Activated CD8-positive, alpha-beta T cell treated with anti-CD3 and anti-CD28 coated beads, Interleukin-2, amount 10 ng/mL, durations not matched to agents 7 days and 5 days (primary cell): ENCODE measurements at places on chromosomes 1 and 21. TPM values are rescaled to one million over a fixed set of nuclear protein-coding genes. Genes with fewer than 3 reads are reported as not detected.

TEDDM1 gene
- not detected for total RNA-seq

SAMD11 gene
- total RNA-seq, result not detected

ATP1A2 gene
- total RNA-seq, result not detected

CYP4X1 gene
- total RNA-seq, result not detected

DNA sequence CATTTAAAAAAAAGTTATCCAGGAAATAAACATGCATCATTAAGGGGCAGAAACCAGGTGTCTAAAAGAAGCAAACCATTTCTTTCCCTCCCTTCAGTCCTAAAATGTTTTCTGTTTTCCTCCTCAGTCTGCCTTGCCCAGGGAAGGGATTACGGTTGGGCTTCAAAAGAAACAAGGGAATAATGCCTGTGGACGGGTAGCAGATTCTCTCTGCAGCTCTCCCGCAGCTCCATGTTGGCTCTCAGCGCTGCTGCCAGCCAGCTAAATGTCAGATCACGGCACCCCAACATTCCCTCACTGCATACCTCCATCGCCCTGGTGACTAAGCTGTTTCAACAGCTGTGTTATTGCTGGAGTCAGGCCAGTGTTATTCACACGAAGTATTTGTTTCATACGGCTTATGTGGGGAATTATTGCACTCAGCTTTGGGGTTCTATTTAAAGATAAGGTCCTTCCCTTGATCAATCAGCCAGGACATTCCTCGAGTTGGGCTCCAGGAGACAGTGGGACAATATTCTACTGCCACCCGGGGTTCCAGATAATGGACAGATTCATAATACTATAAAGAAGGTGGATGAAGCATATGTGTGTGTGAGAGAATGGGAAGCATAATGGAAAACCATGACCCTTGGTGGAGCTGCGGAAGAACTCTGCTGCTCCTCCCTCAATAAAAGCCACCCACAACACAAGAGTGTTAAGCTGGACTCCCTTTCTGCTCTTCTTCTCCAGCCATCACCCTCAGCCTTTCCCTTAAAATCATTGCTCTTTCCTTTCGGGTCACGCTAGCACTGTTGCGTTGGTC, 58.2 kb downstream of the WLS start:
- no peak for DNase-seq

DNA sequence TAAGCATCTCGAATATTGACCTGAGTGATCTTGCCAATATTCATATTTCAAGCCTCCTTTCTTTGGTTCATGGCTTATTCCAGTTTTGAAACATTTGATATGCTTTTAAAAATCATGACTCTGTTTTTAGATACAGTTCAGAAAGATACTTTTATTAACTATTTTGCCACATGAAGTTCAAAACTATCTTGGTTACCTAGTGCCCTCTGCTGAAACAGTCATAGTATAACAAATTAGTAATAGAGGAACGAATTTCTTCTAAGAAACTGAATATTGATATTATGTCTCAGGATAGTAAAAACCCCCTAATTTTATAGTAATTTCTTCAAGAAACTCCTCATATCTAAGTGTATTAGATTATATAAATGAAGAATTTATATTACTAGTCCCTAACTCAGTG, 52.6 kb upstream of the RC3H1 start:
- DNase-seq, result no peak

DNA sequence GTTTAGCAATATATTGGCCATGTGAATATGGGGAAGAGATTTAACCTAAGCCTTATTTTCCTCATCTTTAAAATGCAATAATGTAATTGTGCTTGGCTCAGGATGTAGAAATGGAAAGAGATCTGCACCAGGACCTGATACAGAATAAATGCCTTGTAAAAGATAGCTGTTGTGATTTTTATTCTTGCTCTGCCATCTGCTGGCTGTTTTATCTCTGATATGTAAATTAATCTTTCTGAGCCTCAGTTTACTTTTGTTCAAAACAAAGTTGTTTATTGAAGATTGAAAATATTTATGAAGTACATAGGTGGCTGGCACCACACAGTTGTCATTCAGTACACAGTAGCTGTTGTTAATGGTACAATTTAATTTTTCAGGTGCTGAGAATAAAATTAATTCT, 21.9 kb downstream of the ZYG11B start:
- no peak for DNase-seq

- no peak for DNase-seq
Observed at GRCh38 chr1:8293118-8293517, 24.8 kb upstream of the SLC45A1 start.

DNA sequence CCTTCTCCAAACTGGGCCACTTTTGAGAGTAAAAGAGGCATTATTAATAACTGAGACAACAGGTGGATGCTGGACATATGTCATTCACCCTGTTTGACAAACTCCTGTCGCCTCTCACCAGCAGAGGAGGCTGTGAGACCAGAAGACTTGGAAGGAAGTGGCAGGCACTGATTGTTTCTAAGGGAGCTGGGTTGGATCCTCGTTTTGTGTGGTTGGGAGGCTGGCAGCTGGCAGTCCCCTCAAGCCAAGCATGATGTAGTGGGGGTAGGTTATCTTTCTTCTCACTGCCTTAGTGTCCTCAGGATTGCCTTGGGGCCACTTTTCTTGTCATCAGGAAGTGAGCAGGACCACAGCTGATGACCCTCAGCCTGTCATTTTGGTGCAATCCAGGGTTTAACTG, 86.5 kb upstream of the KCNJ15 start:
- no peak for DNase-seq

- no peak for DNase-seq
Observed at GRCh38 chr1:216894494-216894893, 171.3 kb upstream of the ESRRG start.

DNA sequence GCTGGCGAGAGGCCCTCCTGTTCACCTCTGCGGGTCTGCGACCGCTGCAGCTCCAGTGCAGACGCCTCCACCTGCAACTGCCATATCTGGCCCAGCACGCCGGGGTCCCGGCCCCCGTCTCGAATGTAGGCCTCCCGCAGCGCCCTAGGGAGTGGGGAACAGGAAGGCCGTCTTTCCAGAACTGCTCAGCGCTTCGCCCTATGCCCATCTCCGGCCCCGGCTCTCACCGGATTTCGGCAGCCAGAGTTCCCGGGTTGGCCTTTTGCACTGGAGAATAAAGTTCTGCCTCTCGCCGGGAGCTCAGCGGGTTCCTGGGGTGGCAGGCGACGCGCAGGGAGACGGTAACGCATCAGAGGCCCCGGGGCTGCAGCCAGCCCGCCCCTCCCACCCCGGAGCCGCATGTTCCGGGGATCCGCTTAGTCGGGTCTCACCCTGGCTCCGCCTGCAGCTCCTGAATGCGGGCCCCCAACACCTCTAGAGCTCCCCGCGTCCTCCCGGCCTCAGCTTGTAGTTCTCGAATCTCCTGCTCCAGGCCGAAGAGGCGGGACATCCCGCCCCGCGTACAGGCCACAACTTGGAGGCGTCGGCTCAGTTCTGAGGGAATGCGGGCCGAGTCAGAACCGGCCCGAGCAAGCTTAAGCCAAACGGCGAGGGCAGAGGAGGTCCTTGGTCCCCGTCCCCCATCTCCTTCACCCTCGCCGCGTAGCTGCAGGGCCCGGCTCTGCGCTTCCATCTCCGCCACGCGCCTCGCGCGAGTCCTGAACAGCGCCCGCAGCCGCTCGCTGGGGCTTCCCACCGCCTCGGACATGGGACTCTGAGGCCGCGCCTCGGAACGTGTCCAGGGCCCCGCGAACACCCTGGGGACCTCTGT, 1.1 kb downstream of the CCDC17 start:
- no peak for DNase-seq

DNA sequence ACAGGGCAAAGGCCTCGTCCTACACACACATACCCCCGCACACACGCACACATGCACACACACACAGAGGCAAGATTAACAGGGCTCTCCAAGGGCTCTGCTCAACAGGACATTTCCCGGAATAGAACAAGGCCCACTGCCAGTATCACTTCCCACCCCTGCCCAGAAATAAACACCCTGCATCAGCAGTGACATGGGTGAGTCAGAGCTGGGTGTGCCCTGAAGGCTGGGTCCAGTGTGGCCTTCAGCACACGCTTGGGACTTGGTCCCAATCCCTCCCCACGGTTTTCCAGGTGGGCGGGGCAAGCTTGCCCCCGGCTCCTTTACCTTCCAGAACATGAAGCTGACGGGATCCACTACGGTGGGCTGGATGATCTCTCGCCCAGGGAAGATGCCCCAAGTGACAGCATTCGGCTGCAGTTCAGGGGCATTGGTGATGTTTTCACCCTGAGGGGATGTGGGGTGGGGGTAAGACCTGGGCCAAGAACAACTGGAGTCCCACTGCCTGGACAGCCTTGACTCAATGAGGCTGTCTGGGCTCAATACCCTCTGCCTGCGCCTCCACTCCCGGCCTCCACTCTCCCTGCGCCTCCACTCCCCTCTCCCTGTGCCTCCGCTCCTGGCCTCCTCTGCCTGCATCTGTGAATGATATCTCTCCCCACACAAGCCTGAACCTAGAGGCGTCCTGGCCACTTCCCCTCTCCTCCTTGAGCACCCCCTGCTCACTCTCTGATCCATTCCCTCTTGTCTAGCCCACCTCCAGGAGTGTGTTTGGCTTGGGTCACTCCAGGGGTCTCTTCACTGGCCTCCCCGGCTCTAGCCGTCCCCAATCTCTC, 14.7 kb downstream of the MTHFR start:
- no peak for DNase-seq

DNA sequence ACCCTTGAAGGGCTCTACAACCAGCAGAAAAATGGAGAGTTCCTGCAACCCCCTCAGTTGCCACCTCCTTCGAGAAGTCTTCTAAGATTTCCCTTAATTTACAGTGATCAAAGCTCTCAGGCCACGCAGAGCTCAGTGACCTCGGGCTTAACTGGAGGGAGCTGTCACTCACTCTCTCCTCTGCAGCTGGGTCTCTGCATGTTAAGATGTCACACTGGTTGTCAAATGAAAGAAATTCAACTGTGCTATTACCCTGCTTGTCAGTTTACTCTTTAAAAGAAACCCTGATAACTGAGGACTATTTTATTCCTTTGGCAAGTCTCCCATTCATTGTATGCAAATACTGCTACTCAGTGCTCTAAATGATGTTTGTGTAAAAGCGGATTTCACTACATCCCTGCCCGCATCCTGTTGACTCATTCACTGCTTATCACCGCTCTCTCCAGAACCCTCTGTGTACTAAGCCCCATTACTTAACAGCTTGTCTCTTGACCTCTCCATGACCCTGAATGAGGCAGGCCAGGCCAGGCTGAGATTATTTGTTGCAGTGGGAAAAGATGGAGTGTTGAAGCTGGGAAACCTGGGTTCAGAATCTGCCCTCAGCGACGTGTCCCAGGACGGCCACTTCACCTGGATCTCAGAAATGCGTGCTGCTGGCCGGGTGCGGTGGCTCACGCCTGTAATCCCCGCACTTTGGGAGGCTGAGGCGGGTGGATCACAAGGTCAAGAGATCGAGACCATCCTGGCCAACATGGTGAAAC, 13.7 kb downstream of the DHRS3 start:
- DNase-seq, result peak; percentile 87

DNA sequence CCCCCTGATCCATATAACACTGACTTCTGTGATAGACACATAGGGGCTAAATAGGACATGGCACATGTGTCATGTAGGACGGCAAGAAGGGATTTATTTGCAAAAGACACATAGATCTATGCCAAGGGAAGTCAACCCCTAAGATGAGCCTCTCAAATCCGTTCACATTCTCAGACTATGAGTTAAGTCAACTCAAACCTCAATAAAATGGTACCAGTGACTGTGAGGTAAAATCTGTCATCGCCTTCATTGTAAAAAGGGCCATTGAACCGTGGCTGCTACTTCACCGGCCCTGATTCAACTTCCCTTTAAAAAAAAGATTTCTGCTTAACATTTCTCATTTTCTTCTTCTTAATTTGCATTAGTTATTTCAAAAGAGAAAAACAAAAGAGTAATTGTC, 144.0 kb downstream of the ZNF281 start:
- no peak for DNase-seq

GRCh38 chr1:94303005-94303404, 65.6 kb upstream of the ARHGAP29 start:
- DNase-seq, result no peak

DNA sequence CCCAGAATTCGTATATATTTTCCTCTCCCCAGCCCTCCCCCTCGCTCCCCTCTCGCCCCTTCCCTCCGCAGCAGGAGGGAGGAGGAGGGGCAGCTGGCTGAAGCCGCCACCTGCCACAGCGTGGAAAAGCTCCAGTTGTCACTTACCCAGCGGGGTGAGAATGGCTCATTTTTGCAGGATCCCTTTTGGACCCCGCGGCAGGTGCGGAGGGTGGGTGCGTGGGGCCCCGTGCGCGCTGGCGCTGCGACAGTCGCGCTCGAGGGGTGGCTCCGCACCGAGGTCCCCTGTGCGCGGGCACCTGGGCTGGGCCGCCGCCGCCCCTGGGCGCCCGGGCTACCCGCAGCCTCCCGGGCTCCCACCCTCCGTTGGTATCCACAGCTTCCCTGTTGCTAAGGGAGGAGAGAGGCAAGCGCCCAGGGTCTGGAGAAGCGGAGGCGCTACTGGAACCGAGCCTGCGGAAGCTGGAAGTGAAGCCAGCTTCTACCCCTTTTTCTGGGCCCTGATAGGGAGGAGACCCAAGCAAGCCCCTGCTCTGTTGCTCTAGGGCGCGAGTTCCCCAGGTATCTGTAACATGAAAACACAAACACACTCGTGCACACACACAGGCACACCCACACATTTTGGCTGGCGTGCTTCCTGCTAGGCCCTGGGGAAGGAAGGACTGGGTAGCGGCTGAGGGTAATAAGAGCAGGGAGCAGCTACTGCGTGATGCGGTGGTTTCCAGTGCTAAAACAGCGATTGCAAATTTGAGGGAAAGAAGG, at the start of gene ERICH3:
Gene ERICH3 (minus strand): TSS at position 442 of the 761 bp plus-strand sequence. CDS start 273 bp downstream, at position 169.
- DNase-seq, result no peak

DNA sequence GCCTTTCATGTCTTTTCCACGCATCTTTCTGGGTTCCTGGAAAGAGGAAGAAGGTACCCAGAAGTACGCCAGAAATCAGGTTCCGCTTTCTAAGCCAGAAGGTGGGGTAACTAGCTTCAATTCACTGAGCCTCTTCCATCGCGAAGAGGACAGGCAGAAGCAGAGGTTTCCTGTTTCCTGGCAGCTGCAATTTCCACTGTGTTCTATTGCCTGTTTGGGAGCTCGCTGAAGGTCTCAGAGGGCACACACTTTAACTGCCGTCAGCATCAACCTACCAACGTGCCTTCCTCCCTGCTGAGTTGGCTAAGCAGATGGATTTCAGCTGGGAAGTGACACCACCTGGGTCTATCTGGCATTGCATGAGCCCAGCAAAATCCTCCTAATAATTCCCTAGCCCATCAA, 10.0 kb downstream of the NCF2 start:
- DNase-seq, result peak; percentile 56

DNA sequence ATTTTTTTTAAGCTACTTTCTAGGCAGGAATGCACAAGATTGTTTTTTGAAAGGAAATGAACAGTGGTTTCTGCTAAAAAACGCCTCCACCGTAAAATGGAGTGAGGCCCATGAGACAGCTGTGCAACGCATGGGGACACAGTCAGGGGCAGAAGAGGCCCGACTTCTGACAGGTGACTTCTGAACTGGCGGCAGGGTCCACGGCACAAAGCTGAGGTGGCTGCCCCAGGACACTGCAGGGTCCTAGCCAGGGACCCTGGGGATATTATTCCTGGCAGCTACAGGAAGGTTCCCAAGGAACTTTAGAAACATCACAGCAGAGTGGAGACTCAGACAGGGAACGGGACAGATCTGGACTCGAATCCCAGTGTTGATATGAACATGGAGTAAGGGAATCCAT, 75.1 kb downstream of the SIM2 start:
- no peak for DNase-seq
